ENCODE measurements at places on chromosomes 1 and 21.

DNA sequence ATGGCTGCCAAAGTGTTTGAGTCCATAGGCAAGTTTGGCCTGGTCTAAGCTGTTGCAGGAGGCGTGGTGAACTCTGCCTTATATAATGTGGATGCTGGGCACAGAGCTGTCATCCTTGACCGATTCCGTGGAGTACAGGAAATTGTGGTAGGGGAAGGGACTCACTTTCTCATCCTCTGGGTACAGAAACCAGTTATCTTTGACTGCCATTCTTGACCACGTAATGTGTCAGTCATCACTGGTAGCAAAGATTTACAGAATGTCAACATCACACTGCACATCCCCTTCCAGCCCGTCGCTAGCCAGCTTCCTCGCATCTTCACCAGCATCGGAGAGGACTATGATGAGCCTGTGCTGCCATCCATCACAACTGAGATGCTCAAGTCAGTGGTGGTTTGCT is 215.8 kb upstream of the JUN start:
- DNase-seq: no peak

DNA sequence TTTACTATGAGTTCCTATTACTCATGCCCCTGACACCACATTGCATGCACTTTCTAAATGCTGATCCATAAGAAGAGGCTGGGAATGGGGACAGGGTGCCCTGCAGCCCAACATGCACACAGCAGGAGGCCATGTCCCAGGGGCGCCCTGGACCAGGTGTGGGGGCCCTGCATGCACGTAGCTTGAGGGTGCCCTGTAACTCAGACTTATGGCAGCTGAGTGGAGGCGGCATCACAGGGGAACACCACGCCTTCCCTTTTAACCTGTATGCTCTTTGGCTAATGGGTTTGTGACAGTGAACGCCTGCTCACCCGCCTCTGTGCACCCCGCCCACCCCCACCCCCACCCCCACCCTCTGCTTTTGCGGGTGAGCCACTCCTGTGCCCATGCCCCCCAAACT is 36.1 kb downstream of the SNAP47 start:
- no peak for DNase-seq

DNA sequence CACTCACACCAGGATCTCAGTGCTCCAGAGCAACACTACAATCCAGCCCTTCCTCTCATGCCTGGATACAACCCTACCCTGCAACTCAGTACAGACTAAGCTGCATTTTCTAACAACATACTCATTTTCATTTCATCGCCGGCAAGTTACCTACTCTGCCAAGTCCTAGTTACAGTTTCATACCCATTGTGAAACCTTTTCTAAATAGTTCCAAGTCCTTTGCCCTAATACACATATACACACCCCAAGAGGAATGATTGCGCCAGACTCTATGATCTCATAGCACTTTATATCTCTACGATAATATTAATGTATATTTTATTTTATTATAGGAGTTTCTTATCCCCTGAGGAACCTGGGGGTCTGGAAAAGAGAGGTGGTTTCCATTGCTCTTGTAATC is 122.4 kb downstream of the LMX1A start:
- DNase-seq: no peak

- no peak for DNase-seq
Measured at GRCh38 chr1:229456016-229456415, 22.1 kb upstream of the ACTA1 start.

DNA sequence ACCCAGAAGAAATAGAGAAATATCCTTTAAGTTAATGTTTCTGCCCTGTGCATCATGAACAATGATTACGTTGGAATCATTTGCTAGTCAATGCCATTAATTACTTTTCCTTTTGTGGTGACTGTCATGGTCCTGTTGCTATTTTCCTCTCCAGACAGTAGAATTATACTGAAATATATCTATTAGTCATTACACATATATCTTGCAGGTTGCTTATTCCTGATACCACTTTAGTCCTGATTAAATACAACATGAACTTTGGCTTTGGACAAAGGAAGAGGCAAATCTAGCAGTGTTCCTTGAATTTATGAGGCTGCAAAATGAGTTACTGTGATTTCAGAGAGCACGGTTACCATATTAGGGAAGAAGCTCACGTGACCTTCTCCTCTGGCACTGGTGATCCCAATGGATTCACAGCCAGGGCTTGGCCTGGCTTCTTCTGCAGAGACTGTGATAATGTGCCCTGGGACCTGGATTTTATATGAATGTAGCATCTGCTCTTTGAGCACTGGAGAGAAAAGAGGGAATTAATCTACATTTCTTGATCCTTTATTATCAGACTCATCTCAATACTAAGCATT is 12.4 kb upstream of the KRTAP19-8 start:
- no peak for DNase-seq

- no peak for DNase-seq
Measured at GRCh38 chr1:229383961-229384360, 41.1 kb upstream of the CCSAP start.

DNA sequence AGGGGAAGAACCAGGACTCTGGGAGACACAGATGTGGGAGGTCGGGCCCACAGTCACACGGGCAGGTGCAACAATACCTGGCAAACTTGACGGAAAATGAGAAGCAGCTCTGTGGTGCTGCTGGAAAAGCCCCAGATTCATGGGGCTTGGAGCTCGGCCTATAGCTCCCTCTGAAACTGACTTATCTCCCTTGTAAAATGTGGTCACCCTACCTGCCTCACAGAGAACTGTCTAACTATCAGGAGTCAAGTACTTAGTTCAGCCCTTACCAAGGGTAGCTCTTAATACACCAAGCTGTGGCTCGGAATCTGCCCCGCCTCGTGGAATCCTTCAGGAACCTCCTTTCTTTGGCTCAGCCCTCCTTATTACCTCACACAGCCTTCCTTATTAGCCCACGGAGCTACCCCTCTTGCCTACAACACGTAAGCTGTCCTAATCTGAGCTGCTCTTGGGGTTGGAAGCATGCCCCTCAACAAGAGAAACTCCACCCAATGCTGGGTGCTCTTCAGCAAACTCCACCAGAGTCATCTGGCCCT is 68.9 kb downstream of the MRPL37 start:
- DNase-seq: no peak

DNA sequence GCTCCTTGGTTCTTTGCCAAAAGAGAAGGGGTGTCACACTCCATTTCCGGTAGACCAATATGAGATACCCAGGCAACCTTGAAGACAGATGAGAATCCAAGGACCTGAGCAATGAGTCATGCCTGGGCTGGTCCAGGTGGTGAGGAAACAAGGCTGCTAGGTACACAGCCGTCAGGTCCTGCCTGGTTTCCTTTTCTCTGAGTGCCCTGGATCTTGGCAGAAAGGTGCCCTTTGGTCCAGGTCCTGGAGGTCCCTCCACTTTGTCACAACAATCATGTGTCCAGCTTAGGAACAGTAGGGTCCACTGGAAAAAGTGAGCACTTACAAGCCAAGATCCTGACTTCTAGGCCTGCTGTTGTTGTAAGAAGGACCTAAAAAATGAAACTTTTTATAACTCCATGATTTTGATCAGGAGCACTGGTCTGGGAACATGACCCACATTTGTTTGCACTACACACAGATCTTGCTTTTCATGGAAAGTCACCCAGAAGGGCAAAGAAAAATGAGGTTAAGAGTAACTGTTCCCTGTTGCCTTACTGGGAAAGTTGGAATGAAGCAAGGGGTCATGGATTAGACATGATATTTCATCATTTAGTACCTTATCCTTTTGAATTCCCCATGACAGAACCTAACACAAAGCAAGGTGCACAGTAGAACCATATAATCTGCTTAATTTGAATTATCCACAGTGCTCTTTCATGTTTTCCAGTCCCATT is 94.7 kb downstream of the PAPPA2 start:
- DNase-seq: no peak

DNA sequence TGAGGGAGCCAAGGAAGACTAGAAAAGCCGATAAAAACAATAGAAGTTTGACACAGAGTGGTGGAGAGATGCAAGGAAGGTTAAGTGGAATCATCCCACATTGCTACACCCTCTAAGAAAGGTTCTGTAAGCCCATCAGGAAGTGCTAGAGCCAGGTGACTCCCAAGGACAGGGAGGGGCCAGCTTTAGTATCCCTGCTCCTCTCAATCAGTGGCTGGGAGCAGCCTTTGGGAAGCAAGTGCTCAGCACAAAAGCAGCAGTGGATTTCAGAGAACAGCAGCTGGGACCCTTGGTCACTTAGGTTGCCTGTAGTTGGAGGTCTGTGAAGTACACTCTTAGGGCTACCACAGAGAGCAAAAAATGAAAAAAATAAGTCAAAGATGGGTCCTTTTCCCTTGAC is 42.5 kb downstream of the NME7 start:
- no peak for DNase-seq

GRCh38 chr1:17307946-17308345 is at the start of gene PADI4:
PADI4 (plus strand) TSS chr1:17308197; CDS start chr1:17308223, 26 bp downstream.
- DNase-seq: no peak

DNA sequence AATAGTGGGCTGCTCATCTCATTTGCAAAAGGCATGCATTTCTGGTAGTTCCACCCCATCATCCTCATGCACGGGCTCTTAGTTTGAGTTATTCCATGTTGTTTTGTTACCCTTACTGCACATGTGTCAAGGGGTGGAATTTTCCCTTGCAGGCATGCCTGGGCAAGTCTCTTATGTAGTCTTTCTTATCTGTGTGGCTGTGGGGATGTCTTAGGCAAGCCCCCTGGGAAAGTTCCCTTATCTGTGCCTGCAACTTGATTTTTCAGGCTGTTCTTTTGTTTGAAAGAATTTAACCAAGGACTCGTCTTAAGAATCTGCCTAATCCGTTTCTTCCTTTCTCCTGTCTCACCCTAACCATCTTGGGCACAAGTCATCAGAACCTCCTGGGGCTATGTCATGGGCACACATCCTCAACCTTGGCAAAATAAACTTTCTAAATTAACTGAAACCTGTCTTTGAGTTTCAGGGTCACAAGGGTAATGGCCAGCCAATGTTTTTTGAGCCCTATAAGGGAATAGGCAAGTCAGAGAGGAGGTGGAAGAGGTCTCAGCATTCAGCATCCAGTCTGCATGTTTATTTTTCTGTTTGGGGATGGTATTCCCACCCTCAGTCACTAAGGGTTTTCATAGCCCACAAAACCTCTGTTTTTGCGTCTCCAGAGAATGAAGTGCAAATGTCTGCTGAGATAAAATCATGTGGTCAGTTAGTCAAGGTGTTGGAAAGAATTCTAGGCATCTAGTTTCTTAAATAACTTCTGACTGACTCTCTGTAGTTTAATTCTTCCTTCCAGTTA is 579.7 kb downstream of the PLA2G4A start:
- no peak for DNase-seq

DNA sequence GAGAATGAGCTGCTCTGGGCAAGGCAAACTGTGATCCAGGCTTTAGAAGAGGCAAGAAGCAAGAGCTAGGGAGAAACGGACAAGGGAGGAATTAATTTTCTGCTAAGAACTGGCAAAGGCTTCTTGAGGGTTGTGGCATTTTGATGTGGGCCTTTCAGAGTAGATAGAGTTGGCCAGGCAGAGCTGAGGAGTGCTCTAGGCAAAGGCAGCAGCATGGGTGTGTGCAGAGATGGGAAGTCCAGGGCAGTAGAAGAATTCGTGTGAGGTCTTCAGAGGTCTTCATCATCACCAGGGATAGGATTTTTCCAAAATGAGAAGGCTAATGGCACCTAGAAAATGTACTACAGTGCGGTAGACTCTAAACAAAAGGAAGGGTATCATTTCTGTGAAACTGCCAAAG is 237.8 kb downstream of the LTN1 start:
- DNase-seq: no peak

DNA sequence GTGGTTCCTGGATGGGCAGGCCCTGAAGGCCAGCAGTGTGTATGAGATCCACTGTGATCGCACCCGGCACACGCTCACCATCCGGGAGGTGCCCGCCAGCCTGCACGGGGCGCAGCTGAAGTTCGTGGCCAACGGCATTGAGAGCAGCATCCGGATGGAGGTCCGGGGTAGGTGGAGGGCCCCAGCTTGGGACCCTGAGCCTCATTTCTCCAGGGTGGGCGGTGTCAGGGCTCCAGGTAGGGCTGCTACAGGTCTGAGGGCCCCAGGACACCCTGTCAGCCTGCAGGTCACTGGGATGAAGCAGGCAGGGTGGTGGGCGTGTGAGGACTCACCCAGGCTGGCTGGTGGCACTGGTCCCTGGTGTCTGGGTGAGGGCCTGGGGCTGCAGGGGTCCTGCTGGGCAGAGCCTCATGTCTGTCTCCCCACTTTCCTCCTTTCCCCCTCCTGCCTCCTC is 7.8 kb downstream of the OBSCN start:
- DNase-seq: no peak

- DNase-seq: no peak
Measured at GRCh38 chr1:198272492-198272891, 115.7 kb downstream of the NEK7 start.

- DNase-seq: no peak
Measured at GRCh38 chr1:234089396-234089795, 184.9 kb downstream of the SLC35F3 start.

All from activated naive CD4-positive, alpha-beta T cell treated with anti-CD3 and anti-CD28 coated beads, Interleukin-2, amount 10 ng/mL, durations not matched to agents 7 days and 5 days (primary cell).